ENCODE measurements at places on chromosomes 12 and 14. TPM values are rescaled to one million over a fixed set of nuclear protein-coding genes. Genes with fewer than 3 reads are reported as not detected.
A peak's percentile ranks its signal among the peaks of the same experiment; 100 is the strongest.

- no peak for DNase-seq
These were observed 36.6 kb downstream of the MAX start for GRCh38 chr14:65065719-65066118.

DNA sequence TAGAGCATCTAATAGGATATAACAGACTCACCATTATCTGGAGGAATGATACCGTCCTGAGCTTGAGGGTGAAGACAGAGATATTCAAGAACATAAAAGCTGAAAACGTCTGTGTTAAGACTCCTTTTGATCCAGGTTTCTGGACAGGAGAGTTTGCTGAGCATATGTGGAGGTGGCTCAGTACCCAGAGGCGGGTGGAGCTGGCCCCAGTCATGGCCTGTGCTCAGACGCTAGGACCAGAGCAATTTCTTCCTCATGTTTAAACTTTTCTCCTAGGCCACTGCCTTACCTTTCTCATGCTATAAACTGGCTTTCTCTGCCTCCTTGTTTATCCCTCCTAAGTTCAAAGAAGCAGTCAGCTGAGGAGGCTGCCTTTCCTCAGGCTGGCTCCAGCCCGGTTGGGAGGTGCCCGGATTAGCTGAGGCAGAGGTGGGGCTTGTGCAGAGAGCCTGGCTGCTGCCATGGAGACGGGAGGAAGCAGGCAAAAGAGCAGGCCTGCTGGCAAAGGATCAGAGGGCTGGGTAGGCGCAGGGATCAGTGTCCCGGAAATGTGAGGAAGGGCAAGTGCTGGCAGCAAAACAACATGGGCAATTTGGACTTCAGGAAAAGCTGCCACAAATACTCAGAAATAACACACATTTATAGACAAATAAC lies 13.7 kb downstream of the COA8 start:
- peak; percentile 83 for DNase-seq

- no peak for DNase-seq
These were observed 20.6 kb downstream of the GSG1 start for GRCh38 chr12:13082861-13083260.

- DNase-seq = no peak
These were observed 36.7 kb downstream of the LRRIQ1 start for GRCh38 chr12:85072826-85073225.

DNA sequence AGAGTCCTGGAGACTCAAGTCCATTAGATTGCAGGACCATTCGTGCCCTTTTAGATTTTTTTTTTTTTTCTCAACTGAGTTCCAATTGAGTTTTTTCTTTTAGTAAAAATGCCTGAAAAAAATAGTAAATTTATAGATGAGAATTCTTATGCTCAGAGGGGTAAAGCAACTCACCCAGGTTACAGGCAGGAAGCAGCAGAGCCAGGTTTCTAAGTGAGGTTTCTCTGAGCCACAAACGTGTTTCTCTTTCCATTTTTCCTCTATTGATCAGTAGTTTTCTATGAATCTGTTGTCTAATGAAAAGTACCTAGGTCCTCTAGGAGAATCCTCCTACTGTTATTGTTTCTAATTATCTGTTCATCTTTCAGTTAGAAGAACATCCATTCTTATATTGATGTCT lies 66.4 kb upstream of the C12orf71 start:
- no peak for DNase-seq

DNA sequence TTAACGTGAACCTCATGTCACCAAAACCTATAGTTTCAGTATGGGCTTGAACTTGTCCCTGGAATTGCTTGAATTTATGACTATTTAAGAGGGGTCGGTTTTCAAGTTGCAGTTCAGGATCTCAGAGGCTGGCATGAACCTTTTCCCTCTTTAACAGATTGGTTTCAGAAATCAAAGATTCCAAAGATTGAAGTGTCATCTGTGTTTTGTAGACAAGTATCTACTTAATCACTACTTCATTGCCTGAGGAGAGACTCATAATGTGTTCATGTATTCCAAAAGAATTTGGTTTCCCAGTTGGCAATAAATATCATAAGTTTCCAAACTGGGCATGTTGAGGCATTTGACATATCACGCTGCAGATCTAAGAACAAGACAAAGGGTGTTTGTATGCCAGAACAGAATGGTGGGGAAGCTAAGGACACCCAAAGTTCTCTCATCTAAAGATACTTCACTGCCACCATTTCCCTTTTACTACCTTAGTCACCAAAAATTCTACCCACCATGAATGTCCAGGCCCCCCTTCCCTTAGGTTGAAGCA lies 199.5 kb downstream of the NUAK1 start:
- DNase-seq = peak; percentile 93

DNA sequence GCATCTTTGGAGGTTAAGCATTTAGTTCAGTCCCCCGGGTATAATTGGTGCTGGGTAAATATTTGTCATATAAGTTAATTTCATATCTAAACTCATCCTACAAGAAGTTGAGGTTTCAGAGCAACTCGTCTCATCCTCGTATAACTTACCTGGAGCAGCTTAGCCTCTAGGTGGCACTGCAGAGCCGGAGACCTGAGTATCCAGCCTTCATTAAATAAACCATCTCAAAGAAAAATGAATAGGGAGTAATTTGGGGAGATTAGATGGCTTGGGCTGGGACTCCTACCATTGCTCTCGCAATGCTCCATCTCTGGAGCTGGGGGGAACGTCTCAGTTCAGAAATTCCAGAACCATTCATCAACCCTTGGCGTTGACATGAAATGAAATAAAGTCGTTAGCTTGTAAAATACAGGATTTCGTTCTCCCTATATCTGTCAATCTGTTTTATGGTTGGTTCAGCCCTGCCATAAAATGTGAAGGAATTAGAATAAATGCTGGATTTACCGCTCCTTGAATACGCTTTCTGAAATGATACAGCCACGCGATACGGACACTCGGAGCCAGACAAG lies 122.9 kb upstream of the TMEM132D start:
- DNase-seq = no peak

TARBP2 gene
- 32.2 TPM for total RNA-seq

FOXM1 gene
- 49.9 TPM for total RNA-seq

GRCh38 chr14:39763402-39763890 lies 331.2 kb upstream of the FBXO33 start:
- DNase-seq = no peak

SERPINA1 gene
- 155 TPM for total RNA-seq

DNA sequence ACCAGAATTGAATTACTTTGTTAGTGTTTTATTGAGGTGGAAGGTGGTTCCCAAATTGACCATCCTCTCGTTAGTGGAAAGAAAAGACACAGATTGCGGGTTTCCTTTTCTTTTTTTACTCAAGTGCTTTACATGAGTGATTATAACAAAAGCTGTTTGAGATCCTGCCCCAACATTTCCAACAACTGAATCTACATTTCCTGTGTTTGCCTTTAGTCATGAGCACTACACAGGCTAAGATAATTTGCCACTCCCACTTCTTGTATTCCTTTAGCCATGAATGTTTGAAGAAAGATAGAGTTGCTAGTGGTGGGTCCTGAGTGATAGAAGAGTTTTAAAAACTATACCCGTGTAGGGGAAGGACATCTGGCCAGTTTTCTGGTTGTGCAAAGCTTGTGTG lies 16.0 kb downstream of the RERGL start:
- peak; percentile 5 for DNase-seq

DNA sequence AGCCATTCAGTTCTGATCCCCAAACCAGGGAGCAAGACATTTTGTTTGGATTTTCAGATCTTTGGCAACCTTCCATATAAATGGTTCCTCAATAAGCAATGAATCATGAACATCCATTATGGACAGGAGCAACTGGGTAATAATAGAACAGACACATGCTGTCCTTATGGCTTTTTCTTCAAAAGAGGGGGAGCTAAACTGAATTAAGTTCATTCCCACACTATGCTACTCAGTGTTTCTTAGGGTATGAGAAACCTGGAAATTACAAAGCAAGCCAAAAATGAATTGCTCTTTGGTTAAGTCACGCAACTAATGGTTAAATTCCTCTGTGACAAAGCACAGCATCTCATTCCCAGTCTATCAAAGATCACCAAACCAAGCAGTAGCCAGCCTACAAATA lies 51.0 kb downstream of the PTGER2 start:
- no peak for DNase-seq

GRCh38 chr14:96362071-96362964 lies 823 bp downstream of the ATG2B start:
- DNase-seq = peak; percentile 63

GRCh38 chr12:48690990-48691389 lies 9.0 kb upstream of the KANSL2 start:
- no peak for DNase-seq

GRCh38 chr14:77375973-77376770 lies 722 bp downstream of the TMED8 start:
- no peak for DNase-seq

DNA sequence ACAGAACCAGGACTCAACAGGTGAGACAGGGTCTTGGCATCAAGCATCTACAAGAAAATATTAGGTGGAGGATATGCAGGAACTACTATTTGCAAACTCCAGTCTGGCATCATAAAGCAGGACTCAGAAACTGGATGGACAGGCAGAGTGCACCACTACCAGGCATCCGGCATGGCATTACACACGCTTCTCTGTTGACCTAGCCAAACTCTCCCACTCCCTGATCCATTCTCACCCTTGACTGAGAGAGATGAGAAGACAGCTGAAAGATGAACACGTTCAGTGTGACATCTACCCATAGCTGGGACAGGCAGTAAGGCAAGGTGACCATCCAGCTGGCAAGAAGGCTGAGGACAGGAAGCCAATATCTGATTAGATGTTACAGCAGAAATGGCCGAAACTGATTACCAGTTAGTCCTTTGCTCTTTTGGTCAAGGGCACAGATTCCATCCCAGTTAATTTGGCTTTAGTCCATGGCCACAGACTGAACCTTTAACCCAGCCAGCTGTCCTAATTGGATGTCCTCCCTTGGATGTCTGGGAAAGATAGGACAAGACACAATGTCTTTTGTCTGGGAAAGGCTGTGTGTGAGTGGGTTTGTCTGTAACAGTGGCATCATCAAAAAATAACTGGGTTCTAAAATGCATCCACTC lies 71.6 kb downstream of the BBS10 start:
- no peak for DNase-seq

GUCY2C gene
- not detected for total RNA-seq

GRCh38 chr14:51044961-51045360 lies 49.9 kb downstream of the TRIM9 start:
- no peak for DNase-seq

DNA sequence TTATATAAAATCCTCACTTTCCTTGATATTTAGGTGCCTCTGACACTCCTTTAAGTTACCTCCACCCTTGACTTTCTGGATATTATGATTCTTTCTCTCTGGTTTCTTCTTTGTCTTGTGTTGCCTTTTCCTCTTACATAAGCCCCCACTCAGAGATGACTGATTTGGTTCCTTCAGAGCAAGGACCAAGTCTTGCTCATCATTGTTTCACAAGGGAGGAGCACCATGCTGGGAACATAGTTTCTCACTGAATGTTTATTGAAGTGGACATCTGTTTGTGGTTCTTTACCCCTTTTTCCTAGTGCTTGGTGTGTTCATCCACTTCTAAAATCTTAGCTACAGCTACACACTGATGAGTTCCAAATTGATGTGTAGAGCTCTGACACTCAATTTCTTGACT lies 161.3 kb upstream of the PTPRQ start:
- peak; percentile 11 for DNase-seq

DNA sequence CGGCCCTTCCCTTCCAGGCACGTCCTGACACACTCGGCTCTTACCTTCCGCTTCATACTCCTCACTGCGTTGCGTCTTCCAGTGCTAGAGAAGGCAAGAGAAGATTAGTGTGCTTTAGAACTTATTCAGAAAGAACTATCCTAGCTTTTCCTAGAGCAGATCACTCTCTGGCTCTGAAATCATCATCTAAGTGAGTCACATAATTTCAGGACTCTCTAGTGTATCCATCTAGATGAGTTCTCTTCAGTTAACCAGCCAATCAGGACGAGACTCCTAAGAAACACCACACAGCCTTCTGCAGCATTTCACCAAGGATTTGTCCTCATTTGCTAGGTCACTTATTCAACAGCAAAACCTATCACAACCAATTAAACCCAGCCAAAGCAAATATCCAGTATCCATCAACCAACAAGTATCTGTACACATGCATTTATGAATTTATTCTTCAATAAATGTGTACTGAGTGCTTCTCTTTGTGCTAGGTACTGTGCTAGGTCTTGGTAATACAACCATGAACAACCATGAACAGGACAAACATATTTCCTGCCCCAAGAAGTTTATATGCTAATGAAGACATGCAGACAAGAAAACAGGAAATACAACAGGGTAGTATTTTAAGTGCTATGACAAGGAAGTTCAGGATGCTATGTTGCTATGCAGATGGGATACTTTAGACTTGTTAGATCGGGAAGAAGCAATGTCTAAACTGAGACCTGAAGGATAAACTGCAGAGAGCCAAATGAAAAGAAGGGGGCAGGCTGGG lies 52.1 kb downstream of the NIN start:
- peak; percentile 18 for DNase-seq

DNA sequence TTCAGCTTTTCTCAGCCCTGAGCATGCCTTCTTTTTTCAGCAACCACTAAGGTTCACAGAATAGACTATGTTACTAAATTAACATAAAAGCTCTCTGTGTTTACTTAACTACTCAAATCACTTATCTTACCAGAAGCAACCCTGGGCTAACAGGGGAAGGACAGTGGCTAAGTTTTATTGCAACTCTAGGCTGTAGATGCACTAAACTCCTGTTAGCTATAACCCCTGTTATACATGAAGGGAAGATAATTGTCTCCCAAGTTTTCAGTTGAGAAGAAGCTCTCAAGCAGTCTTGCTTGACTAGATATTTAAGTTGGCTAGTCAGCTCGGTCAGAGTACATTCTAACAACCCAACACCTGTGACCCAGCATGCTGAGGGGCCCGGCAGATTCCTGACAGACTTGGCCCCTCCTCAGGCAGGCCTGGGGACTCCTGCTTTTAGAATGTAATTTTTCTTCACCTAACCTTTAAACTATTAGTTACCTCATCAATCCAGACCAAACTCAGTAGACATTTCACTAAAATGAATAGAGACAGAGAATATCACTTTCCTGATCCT lies 464.5 kb downstream of the EGLN3 start:
- no peak for DNase-seq

DNA sequence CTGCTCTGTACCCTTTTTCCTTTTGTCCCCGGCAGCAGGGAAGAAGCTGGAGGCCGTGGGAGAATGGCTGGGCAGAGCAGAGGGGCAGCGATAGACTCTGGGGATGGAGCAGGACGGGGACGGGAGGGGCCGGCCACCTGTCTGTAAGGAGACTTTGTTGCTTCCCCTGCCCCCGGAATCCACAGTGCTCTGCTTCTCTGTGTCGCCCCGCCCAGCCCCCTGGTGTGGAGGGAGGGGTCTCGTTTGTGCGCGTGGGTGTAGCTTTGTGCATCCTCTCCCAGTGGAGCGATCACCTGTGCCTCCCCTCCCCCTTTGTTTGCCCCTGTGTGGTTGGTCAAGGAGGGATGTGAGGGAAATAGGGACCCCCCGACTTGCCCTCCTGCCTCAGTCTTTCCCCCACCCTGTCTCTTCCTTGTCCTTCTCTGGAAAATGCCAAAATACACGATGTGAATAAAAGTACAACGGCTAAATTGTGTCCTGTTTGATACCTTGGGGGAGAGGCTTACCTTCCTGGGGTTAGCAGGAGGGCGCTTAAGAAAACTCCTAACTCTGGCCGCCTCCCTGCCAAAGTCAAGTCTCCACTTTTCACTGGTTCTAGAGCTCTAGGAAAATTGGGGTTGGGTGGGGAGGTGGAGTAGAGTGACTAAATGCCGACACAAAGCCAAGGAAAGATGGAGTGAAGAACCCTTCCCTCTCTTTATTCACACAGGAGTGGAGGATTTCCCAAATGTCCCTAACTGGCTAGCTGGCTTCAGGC lies 990 bp upstream of the TPI1 start:
- no peak for DNase-seq

- DNase-seq = no peak
These were observed 636 bp downstream of the ZFYVE21 start for GRCh38 chr14:103716091-103716801.

SLC8A3 gene
- not detected for total RNA-seq

GRCh38 chr12:64160021-64160710 lies 61.9 kb downstream of the KICS2 start:
- no peak for DNase-seq

Measured in mammary epithelial cell (primary cell).